ENCODE measurements at places on chromosomes 12 and 14. TPM values are rescaled to one million over a fixed set of nuclear protein-coding genes. Genes with fewer than 3 reads are reported as not detected.

GRCh38 chr14:28012629-28013415 lies 753.8 kb upstream of the FOXG1 start:
- no peak for DNase-seq

Gene COL2A1
- total RNA-seq, result not detected

Gene SDS
- total RNA-seq, result not detected

- DNase-seq, result no peak
Measured at GRCh38 chr12:92471551-92471950, 231.2 kb upstream of the PLEKHG7 start.

- peak; percentile 68 for DNase-seq
Measured at GRCh38 chr14:74459289-74459946, 33.4 kb upstream of the SYNDIG1L start.

DNA sequence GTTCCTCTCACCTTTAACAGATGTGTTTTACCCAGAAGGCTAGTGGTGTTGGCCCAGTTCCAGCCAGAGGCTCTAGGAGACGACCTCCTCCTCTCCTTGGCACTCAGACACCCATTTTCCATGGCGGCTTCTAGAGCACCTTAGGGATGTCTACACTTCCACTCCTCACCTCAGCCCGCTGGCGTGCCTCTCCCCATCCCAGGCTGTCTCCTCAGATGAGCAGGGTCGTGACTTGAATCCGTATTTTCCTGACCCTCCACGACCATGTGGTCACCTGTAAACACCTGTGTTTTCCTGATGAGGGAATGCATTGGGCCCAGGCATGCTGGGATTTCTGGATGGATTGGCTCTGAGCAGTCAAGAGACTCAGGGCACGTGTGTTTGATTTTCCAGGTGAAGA lies 21.8 kb upstream of the RIN3 start:
- DNase-seq, result no peak

Gene RNASE2
- not detected for total RNA-seq

DNA sequence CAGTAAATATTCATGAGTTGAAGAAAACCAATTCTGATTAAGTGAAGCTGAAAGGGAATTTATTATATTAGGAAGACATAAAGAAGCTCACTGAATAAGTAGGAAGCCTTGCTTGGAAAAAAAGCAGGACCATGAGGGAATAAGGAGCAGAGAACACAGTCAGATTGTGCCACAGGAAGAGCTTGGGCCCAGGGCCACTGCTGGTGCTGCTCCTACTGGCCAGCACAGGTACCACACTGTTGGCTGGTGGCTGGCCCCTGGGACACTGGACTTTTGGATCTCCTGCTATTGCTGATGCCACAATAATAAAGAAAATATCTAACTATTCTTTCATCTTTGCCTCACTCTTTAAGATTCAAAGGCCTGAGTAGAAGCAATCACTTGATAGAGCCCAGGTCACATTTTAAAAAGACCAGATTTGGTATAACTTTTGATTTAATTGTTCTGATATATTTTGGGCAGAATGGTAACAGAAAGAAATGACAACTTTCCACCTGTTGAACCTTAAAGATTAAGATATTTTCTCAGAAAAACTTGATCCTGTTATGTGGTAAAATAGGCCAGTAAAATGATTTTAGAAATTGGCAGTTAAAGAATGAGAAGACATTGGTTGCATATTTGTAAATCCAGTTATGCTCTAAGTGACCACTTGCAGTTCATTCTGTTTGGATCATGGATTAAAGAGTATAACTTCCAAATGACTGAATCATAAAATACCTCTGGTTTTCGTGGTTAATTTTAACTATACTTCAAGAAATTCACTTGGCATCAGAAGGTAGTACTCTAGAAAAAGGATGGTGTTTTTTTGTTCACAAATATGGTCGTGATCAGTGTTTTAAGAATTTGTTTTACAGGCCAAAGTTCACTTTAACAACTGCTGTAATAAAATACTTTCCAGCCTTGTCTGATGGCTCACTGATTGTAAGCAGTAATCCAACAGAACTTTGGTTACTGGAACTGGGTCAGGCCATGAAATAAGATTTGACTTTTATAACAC lies 68.3 kb downstream of the DERA start:
- DNase-seq, result peak; percentile 51

Gene HOXC13
- not detected for total RNA-seq

DNA sequence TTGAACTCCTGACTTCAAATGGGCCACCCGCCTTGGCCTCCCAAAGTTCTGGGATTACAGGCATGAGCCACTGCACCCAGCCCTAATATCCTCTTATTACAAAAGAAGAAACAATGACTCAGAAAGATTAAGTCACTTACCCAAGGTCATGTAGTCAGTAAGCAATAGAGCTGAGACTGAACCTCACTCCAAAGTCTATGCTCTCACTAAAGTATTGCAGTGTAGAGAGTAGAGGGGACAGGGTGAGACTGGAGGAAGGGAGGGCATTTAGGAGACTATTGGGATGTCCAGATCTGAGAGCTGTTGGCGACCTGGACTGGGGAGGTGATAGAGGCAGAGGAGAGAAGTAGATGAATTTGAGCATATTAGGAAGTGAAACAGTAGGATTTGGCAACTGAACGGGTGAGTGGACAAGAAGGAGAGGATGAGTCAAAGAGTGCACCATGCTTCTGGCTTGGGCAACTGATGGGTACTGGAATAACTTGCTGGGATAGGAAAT lies 11.8 kb downstream of the P2RX7 start:
- DNase-seq, result no peak

DNA sequence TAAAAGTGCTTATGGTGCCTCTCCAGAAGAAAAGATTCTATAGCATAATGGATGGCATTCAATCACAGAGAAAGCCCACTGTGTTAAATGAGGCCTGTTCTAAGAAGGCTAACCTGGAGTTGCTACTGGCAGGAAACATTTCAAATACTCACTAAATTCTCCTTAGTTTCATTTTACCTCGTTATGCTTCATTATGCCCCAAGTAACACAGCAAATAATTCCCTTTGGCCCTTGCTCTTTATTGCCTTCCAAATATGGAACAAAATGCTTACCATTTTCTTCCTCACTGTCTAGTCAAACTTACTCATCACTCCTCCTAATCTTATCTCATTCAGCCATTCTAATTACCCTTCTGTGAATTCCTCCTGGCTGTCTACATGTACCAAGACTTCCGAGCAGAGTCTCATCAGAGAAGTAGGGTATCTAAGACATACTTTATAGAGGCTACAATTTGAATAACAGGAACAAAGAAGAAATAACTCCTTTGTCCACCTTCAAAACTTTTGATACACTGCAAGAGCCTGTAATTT lies 292.1 kb upstream of the CLEC14A start:
- no peak for DNase-seq

GRCh38 chr14:45048385-45048784 lies 35.5 kb upstream of the PRPF39 start:
- no peak for DNase-seq

Gene ARMH4
- total RNA-seq, result 1.8 TPM

DNA sequence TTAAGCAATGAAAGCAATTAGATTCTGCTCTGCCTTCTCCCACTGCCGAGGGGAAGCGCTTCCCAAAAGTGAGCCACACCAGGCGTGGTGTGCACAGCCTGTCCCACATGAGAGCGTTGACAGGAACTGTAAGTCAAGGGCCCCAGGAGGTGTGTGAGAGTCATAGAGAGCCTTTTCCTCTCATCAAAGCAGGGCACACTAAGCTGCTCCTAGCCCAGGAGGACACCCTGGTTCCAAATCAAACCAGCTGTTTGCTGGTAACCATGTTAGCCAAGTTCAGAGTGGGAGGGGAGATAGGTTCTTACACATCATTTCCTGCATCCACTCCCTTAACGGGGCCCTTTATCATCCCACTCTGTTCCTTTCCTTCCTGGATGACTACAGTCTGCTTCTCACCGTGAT lies 98.3 kb downstream of the SPTSSA start:
- DNase-seq, result peak; percentile 49

GRCh38 chr14:105156414-105157375 lies 11.9 kb downstream of the JAG2 start:
- DNase-seq, result no peak

DNA sequence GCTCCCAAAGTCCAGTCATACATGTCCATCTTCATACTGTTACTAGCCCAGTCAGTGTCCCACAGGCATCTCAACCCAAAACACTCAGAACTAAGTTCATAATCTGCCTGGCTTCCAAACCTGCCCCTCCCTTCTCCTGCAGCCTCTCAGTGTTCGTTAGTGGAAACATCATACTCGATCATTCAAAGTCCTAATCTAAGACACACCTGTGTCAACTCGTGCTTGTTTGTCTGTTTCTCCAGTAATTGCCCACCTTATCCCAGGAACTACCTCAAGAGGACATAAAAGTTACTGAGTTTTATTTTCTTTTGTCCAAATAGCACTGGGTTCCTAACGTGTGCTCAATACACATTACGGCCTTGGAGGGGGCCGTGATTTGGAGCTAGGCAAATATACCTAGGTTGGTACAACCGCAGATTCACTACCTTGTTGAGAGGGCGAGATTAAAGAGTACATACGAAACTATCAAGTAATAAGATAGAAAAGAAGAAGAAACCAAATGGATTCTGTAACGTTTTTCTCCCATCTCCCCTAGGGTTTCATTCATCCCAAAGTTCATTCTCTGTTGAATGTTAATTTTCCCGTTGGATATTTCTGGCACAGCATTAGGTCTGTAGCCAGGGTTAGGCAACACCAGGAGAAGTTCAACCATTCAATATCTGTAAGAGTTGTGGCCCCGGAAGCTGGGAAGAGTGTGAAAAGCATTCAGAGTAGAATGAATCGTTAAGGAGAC lies 3.2 kb downstream of the RNASE8 start:
- no peak for DNase-seq

DNA sequence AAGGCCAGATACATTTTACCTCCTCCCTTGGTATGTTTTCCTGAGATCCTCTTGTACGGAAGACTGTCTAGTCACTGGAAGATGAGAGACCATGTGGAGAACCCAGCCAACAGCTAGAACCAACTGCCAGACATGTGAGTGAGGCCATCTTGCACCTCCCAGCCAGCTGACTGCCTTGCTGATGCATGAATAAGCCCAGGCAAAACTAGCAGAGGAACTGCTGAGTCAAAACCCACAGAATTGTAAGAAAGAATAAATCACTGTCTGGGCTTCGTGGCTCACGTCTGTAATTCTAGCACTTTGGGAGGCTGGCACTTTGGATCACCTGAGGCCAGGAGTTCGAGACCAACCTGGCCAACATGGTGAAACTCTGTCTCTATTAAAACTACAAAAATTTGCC lies 160.0 kb downstream of the TPH2 start:
- no peak for DNase-seq

Gene RIN3
- 3.7 TPM for total RNA-seq

Gene IAPP
- not detected for total RNA-seq

DNA sequence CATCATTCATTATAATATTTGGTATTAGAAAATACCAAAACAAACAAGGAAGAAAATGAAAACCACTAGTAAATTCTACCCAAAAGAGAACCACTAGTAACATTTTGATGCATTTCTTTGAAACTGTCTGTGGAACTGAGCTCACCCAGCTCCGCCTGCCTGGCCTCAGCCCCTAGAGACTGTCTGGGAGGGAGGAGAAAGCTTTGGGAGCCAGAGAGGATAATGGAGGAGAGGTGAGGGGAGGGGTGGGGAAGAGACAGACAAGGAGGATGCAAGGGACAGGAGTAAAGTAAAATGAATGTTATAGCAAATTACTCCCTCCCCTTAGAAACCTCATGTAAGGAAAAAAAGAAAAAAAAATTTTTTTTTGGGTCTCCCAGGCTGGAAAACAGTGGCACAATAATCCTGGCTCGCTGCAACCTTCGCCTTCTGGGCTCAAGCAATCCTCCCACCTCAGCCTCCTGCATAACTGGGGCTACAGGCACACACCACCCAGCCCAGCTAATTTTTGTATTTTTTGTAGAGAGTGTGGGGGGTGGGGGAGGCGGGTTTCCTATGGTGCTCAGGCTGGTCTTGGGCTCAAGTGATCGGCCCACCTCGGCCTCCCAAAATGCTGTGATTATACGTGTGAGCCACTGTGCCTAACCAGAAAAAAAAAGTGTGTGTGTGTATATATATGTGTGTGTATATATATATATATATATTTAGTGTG lies 3.2 kb upstream of the MMP19 start:
- DNase-seq, result no peak

Gene NEUROD4
- total RNA-seq, result not detected

Gene GLT8D2
- 6.0 TPM for total RNA-seq

Gene RTL1
- not detected for total RNA-seq

GRCh38 chr12:126430921-126431320 lies 1365.7 kb downstream of the AACS start:
- DNase-seq, result no peak

- no peak for DNase-seq
Measured at GRCh38 chr12:12428047-12428446, 71.2 kb downstream of the BORCS5 start.

DNA sequence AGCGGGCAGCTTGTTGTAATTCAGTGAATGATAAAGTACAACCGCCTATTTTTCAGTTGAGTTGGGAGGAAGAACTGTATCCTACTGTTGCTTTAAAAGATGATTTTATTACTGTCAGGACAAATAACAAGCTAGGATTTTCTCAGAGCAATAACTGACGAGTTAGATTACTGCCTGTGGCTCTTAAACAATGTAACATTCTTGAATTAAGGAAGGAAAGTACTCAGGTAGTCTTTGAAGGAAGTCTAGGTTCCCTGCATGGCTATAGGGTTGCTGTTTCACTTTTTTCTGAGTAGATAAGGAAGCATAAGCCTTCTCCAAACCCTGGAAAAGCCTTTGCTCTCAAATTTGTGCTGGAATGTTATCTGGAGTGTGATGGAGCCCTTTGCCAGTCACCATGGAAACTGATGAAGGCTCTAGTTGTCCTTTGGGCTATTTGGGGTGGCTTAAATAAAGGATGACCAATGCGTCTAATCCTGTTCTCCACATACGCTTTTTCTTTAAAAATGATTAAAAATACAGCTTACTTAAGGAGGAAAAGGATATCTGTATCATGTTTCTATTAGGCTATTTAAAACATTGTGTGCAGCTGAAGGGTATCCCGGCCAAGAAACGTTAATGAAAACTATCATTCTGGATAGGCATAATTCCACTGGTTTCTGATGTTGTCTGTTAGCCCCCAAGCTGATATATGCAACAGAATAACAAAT lies 17.7 kb downstream of the NUBPL start:
- no peak for DNase-seq

Measured in lung microvascular endothelial cell (primary cell).